Smooth muscle cell of the brain vasculature (primary cell): ENCODE measurements at places on chromosomes 3 and 15.

DNA sequence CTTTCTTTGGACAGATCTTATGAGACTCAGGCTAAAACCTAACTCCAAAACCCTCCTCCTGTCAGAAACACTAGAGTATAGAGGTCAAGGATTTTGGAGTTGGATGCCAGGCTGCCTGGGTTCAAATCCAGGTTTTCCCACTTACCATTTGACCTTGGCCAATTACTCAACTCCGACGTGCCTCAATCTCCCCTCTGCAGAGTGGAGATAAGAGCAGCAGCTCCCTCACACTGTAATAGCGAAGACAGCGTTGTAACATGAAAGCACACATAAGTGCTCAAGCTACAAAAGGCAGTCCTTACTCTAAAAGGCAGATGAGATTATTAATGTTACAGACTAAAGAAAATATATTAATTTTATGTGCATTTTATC lies 90.1 kb downstream of the IGF2BP2 start:
- no peak for DNase-seq

GRCh38 chr3:114668099-114668498 lies 374.3 kb downstream of the TIGIT start:
- DNase-seq: no peak

DNA sequence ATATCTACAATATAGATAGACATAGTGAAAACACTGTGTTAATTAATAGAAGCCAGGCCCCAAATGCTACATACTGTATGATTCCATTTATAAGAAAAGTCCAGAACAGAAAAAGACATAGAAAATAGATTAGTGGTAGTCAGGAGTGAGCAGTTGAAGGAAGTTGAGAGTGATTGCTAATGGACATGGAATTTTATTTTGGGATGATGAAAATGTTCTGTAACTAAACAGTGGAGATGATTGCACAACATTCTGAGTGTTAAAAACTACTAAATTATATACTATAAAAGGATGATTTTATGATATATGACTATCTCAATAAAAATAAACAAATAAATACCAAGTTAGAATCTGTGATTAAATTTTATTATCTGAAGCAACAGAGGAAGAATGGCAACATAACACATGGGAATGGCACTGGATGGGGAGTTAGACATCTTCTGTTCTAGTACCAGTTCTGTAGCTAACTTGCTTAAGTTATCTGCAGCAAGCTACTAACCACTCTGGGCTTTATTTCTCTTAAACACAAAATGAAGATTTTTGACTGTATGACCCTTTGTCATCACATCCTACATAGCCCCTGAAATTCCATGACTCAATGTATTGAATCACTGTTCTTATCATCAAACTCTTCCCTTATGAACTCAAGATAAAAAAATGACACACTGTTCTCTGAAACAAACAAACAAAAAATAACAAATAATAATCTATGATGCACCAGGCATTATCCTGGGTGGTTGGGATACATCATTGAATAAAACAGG lies 612.7 kb downstream of the TBL1XR1 start:
- no peak for DNase-seq

GRCh38 chr15:34318277-34319079 lies 19.1 kb downstream of the SLC12A6 start:
- no peak for DNase-seq

- no peak for DNase-seq
Observed at GRCh38 chr3:101120039-101120438, 126.8 kb upstream of the ABI3BP start.

DNA sequence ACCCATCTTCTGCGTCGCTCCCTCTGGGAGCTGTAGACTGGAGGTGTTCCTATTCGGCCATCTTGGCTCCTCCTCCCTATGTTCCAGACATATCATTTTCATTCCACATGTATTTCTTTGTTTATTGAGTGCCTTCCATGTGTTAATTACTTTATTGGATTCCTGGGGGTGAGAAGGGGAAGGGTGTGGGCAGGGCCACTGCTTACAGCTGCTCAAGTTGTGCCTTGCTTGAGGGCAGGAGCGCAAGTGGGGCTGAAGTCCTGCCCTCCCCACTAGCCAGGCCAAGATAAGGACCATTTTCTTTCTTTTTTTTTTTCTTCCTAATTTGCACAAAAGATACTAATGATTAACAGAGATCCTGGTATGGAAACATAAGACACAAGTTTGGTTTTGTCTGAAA lies 224.8 kb downstream of the LPP start:
- DNase-seq: no peak

- DNase-seq: no peak
Observed at GRCh38 chr15:29065571-29065970, 179.8 kb downstream of the APBA2 start.

DNA sequence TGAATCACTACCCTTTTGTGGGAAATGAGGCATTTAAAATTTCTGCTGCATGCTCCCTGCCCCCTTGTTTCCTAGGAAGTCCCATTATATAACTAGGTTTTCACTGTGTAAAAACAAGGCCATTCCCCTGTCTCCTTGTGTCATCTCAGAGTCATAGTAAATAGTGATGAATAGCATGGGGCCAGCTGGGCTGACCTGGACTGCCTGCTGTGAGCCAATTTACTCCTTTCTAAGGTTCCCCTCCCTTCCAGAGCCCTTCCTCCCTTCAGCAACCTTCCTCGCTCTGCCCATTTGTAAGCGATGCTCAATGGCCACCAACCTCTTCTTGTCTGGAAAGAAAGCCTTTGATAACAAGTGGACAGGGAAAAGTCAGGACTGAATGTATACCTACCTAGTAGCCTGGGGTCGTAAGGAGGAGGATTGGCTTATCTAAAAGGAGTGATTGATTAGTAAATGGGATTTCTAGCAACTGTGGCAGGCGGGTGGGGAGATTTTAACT lies 11.7 kb downstream of the ITGA11 start:
- DNase-seq: no peak

DNA sequence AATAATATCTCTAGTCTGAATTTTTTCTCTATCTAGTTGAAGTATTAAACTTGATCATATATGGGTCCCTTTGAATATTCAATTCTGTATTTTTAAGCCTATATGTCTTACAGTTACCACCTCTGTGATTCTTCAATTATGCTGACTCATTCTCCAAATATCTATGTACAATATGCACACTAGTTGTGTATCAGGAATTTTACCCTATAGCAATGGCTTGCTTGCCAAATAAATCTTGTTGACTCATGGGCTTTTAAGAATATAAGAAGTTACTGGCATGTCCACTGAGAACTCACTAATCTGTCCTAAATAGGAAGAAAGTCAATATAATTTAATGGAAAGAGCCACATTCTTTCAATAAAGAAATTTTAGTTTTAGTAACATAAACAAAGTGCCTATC lies 656.3 kb downstream of the RBMS3 start:
- no peak for DNase-seq

DNA sequence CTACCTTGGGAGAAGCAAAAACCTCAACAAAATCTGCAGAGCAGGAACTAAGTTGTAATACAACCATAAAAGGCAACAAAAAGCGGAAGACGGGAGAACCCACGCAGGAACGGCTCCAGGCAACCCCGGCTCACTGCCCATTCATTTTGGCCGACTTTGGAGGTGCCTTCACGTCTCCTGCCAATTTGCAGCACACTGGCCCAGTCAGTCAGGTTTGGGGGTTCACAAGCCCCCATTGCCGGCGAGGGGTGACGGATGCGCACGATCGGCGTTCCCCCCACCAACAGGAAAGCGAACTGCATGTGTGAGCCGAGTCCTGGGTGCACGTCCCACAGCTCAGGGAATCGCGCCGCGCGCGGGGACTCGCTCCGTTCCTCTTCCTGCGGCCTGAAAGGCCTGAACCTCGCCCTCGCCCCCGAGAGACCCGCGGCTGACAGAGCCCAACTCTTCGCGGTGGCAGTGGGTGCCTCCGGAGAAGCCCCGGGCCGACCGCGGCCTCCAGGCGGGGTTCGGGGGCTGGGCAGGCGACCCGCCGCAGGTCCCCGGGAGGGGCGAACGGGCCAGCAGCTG lies 463 bp downstream of the TERC start:
- DNase-seq: no peak

- DNase-seq: no peak
Observed at GRCh38 chr3:55819005-55819404, 331.9 kb upstream of the WNT5A start.

- DNase-seq: no peak
Observed at GRCh38 chr3:12938258-12938711, 96.9 kb upstream of the RPL32 start.

DNA sequence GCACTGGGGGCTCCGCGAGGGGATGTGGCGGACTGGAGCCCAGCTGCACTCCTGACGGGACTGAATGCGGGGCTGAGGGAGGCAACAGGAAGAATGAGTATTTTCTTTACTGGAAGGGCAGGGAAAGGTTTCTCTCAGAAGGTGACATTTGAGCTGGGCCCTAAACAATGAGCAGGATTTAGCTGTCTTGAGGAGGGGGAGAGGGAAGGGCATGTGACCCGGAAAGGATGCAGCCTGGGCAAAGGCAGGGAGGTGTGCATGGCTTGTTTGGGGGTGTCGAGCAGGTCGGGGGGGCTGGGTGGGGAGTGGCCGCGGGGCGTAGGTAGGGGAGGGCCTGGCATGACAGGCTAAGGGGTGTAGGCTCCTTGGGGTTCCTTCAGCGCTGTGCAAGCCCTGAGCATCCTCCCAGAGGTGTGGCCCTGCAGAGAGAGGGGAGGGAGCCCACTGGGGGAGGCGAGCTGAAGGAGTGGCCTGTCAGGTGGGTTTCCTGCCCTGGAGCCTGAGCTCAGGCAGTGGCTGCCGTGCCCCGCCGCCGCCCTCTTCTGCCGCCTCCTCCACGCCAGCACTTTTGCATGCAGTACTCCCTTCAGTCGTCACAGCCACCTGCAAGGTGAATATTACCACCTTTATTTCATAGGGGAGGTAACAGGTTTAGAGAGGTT lies 17.2 kb upstream of the ANKDD1A start:
- DNase-seq: no peak

GRCh38 chr3:107468782-107469181 lies 54.0 kb upstream of the BBX start:
- DNase-seq: no peak

- peak; percentile 18 for DNase-seq
Observed at GRCh38 chr15:64596701-64597476, 136.5 kb downstream of the ZNF609 start.

- DNase-seq: no peak
Observed at GRCh38 chr3:14275962-14276909, 97.6 kb downstream of the LSM3 start.

- DNase-seq: no peak
Observed at GRCh38 chr15:25894371-25894902, 31.3 kb upstream of the ATP10A start.

DNA sequence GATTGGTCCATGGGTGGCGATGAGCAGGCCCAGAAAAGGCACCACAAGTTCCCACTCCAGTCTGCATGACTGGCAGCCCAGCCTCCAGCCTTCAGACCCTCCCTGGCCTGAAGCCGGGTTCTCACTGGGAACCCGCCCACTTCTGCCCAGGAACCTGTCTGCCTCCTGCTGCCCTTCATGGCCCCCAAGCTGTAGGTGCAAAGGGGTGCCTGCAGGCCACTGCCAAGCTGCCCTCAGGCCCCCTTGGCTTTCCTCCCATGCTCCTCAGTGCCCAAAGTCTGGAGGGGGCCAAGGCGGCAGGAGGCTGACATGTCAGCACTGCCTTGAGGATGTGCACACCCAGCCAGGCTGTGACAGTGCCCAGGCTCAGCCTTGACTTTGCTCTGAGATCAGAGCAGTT lies 488.5 kb upstream of the THBS1 start:
- DNase-seq: no peak

- DNase-seq: no peak
Observed at GRCh38 chr15:49492830-49493229, 69.8 kb downstream of the FGF7 start.

- no peak for DNase-seq
Observed at GRCh38 chr3:187709155-187709554, 6.8 kb upstream of the RTP2 start.
